ENCODE measurements at places on chromosomes 2 and 18.

DNA sequence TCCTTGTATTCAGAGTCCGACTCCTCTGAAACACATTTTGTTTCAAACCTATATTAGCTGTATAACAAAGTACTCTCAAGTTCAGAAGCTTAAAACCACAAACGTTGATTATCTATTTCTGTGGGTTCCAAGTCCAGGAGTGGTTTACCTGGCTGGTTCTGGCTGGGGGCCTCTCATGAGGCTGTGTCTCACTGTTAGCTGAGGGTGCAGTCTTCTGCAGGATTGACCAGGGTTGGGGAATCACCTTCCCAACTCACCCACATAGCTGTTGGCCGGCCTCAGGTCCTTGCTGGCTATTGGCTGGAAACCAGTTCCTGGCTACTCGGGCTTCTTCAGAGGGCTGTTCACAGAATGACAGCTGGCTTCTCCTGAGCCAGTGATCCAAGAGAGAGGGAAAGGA is 18.0 kb upstream of the ATIC start:
- no peak overlapping the region for H3K27ac ChIP-seq
- H3K27me3 ChIP-seq, result no peaks in the 10 kb centered on the region
- no peak overlapping the region for H3K4me3 ChIP-seq
- H3K4me1 ChIP-seq, result no peaks in the 10 kb centered on the region

GRCh38 chr2:241555711-241556110 is 2.8 kb upstream of the BOK start:
- no peaks in the 10 kb centered on the region for H3K36me3 ChIP-seq
- H3K4me3 ChIP-seq, result no peak overlapping the region
- H3K4me1 ChIP-seq, result peaks cover 9% of the 10 kb centered on the region
- no peak overlapping the region for H3K27ac ChIP-seq
- H3K27me3 ChIP-seq, result no peaks in the 10 kb centered on the region
- DNase-seq, result no peak

DNA sequence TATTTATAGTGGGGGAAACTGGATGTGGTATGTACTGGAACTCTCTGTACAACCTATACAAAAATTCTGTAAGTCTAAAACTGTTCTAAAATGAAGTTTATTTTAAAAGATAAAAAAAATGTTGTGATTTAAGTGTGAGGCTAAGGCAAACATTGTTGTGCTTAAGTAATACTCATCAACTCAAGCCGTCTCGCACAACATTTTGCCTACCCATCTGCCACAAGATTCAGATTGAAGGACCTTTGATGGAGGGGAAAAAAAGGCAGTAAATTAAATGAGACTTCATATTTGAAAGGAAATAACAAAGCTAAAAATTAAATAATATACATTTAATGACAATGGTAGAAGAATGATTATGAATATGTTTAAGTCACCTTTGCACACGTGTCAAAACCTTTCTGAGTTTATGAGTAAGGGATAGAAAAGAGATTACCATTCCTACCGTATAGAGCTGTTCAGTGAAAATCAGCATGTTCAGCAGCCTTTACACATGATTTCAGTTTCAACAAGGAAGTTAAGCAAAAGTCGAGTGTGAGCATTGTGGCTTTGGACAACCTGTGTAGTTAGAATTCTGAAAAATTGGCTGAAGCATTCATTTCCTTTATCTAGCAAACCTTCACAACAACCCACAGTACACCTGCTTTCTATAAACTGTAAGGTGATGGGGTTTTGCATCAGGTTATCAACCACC is 499.3 kb downstream of the IRS1 start:
- H3K4me1 ChIP-seq, result no peaks in the 10 kb centered on the region
- H3K36me3 ChIP-seq, result no peaks in the 10 kb centered on the region
- no peak overlapping the region for H3K27ac ChIP-seq
- H3K4me3 ChIP-seq, result no peak overlapping the region

GRCh38 chr2:121884511-121884921 is 129.1 kb downstream of the TSN start:
- H3K4me1 ChIP-seq, result no peaks in the 10 kb centered on the region
- no peaks in the 10 kb centered on the region for H3K27me3 ChIP-seq
- H3K4me3 ChIP-seq, result no peak overlapping the region

- no peaks in the 10 kb centered on the region for H3K4me1 ChIP-seq
- no peaks in the 10 kb centered on the region for H3K36me3 ChIP-seq
- no peak overlapping the region for H3K4me3 ChIP-seq
- no peaks in the 10 kb centered on the region for H3K27me3 ChIP-seq
- no peak for DNase-seq
Observed at GRCh38 chr2:60336442-60337141, 216.9 kb downstream of the BCL11A start.

- H3K4me3 ChIP-seq, result no peak overlapping the region
- H3K27me3 ChIP-seq, result no peaks in the 10 kb centered on the region
- DNase-seq, result no peak
- H3K36me3 ChIP-seq, result no peaks in the 10 kb centered on the region
Observed at GRCh38 chr18:52394602-52395001, 54.6 kb downstream of the DCC start.

DNA sequence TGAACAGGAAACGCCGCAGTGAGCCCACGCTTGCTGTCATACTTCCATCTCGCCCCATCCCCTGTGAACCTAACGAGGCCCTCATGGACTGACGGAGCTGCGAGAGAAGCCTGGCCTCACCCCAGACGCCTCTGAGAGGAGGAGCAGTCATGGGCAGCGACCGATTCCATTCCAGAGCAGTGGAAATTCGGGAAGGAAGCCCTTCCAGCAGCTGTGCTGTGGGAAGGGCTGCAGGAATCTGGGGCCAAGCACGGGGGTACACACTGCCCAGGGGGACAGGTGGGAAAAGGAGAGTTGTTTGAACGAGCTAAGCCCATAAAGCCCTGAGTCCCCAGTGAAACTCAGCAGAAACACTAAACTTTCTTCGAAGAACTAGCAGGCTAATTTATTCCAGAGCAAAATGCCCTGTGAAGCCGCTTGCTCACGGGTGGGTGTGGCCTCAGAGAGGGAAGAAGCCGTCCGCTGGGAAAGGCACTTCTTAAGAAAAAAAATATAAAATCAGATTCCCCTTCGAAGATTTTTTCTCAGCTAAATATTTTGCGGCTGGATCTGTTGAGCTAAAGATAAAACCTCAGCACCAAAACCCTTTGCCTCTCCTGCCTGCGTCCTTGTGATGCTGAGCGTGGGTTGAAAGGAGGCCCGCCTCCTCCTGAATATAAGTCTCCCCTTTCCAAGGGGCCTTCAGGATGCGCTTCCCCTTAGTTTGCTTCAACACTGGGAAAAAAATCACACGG is 38.2 kb downstream of the ANKMY1 start:
- H3K27me3 ChIP-seq, result no peaks in the 10 kb centered on the region
- DNase-seq, result no peak
- H3K4me3 ChIP-seq, result no peak overlapping the region
- H3K36me3 ChIP-seq, result no peaks in the 10 kb centered on the region

DNA sequence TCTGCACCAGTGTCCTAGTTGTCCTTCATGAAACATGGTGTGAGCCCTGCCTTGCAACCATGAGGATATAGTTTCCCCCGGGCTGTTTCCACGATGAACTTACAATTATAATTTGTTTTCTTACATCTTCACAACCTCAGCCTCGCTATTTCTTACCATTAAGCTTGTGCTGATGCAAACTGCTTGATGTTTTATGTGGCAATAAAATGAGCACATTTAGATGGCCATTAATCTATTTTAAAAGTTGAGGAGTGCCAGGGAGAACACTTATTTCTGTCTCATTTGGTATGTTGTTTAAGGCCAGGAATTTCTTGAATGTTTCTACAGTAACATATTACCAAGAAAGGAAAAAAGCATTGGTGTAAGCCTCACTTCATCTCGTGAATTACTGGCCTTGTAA is 214.5 kb upstream of the SLC8A1 start:
- H3K4me3 ChIP-seq, result no peak overlapping the region
- H3K36me3 ChIP-seq, result no peaks in the 10 kb centered on the region
- no peak for DNase-seq
- no peaks in the 10 kb centered on the region for H3K4me1 ChIP-seq
- no peaks in the 10 kb centered on the region for H3K27me3 ChIP-seq

DNA sequence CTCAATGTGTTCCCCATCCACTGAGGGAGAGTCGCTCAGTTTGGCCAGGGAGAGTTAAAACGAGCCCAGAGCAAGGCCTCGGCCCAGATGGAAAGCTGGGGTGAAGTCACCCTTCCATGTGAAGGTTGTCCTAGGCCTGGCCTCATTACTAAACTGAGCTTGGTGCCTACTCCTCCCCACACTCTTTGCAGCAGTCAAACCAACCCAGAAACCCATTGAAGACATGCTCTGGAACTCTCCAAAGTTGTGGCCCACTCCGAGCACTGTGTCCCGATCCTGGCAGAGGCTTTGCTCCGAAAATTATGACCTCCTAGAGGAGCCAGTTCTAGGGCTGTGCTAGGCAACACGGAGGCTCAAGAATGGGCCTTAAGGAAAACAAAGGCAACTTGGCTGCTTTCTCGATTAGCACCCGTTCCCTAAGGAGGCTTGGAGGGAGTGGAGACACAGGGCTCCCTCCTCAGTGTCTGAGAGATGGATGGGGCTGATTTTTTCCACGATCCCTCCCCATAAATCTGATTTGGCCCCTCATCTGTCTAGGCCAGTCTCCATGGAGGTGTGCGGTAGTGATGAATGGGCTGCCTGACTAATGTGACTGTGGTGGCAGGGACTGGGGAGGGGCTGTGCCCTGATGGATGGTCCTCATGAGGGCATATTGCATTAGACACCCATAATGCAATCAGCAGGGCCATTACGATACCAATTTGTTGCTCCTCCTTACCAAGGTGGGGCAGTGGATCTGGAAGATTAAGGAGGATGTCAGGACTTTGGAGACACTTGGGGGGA is 11.7 kb upstream of the CYP26B1 start:
- no peak for DNase-seq
- no peak overlapping the region for H3K4me3 ChIP-seq
- peaks cover 12% of the 10 kb centered on the region for H3K27me3 ChIP-seq
- H3K4me1 ChIP-seq, result no peaks in the 10 kb centered on the region
- H3K36me3 ChIP-seq, result no peaks in the 10 kb centered on the region
